OCI-M1 (cell line): ENCODE measurements at places on chromosomes 7 and 10.

GRCh38 chr10:124476043-124476725 lies 14.6 kb downstream of the LHPP start:
- no peak for DNase-seq

GRCh38 chr10:129626796-129627435 lies 159.9 kb downstream of the MGMT start:
- DNase-seq: no peak

DNA sequence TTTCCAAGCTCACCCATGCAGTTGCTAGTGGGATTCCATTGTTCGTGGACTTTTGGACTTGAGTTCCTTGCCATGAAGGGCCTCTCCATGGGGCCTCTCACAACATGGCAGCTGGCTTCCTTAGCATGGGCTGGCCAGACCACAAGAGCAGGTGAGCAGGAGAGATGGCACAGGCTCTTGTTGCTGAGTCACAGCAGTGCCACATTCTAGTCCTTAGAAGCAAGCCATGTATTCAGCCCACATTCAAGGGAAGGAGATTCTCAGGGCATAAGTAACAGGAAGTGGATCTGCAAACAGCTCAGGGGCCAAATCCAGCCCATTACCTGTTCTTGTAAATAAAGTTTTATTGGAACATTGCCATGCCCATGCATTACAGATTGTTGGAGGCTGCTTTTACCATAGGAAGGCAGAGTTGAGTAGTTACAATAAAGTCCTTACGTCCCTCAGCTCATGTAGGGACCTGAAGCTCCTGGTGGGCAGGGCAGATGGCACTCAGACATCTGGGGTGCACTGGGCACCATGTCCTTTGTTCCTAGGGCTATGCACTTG lies 481.5 kb upstream of the FOXK1 start:
- no peak for DNase-seq

GRCh38 chr7:155581107-155581830 lies 34.9 kb upstream of the CNPY1 start:
- no peak for DNase-seq

DNA sequence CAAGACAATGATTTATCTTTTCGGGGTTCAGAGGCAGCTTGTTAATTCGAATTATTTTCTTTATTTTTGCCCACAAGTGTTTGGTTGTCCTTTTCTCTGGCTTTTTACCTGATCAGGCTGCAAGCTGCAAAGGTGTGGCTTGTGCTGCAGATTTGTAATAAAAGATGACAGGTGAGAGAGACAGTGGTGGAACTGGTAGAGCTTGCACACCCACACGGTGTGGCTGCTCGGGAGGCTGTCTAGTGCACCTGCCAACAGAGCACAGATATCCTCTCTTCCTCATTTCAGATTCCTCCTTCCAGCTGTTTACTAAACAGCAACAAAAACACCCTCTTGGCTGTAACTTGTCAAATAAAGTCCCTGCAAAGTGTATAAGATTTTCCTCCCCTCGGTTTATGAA lies 9.2 kb downstream of the GJD4 start:
- no peak for DNase-seq
